MV-4-11 (cell line): ENCODE measurements at places on chromosomes 2 and 18.

GRCh38 chr2:219603771-219604170, 6.1 kb downstream of the STK11IP start:
- DNase-seq: peak; percentile 86

GRCh38 chr2:12110481-12110880, 364.0 kb downstream of the LPIN1 start:
- DNase-seq: no peak

DNA sequence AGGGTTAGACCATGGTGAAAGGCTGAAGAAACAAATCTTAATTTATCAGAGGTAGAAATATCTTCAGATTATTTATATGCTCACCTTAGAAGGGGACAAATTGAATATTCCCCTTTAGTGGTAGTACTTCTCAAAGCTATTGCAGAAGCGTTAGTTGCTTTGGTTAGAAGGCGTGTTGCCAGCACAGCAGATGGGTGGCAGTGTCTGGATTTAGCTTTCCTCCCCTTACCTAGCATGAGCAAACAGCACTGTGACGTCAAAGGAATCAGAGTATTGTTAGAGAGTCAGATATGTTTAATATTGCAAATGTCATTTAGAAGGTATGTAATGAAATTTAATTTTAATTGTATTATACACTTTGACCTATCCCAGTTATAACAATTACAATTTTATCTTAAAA, 27.2 kb upstream of the GALR1 start:
- no peak for DNase-seq

DNA sequence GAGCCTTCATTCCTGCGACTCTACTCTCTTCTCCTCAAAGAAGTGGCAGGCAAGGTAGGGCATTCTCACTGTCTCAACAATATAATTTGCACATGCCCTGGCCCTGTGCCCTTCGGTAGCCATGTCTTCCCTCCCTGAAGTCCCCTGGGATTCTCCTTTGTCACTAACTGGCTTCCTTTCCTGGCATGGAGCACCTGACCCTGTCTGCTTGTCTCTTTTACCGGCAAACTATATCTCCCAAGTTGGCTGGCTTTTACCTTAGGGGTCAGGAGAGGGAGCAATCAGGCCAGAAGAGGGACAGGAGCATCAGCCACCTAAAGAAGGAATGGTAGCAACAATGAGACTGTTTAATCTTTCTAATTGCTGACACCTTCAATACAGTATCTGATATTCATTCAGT, 51.9 kb upstream of the RMDN2 start:
- DNase-seq: no peak

GRCh38 chr2:168801961-168802858, at the start of gene NOSTRIN:
Gene NOSTRIN, plus strand, starts transcription at chr2:168802637. Its CDS starts 10 bp downstream, at chr2:168802647.
- no peak for DNase-seq

DNA sequence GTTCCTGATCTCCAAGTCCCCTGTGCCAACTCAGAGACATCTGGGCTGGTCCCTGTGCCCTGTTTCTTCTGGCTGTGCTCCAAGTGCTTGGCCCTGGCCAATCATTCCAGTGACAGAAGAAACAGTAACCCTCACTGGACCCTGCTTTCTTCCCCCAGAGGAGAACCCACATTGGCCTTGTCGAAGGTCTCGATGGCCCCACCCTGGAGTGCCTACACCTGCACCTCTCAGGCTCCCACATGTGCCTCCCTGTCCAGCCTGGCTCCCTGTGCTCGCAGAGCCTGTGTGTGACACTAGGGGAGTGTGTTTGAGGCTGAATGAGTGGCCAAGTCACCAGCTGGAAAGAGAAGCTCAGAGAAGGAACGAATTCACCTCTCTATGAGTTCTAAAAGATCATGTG, 5.9 kb upstream of the MAL start:
- DNase-seq: no peak

- no peak for DNase-seq
Measured at GRCh38 chr2:23542230-23542789, 157.3 kb downstream of the KLHL29 start.

DNA sequence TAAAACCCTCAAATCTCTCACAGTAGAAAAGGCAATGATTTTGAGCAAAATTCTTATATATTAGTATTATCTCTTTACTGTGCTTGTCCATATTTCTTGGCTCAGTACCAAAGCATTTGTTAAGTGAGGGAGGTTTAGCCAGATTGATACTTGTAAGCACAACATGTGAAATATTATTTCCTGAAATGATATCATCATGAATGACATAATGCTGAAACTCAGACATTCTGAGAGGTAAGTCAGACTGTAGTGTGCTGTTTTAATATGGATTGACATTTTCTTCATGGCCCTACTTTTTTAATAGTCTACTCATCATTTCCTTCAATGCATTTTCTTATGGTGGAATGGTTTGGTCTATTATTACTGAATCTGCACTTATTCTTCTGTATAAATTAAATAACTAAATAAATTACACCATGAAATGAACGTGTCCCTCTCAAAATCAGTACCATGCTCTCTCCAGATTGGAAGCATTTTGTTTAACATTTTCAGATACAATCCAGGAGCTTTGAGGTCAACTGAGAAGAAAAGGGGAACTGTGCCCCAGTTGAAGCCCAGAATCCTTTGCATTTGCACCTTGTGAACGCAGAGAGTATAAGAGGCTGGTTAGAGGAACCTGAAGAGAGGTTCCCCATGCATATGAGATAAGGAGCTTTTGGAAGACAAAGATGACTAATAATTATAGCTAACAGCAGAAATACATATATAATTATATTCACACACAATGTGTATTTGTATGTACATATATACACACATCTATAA, 50.1 kb upstream of the CRACDL start:
- DNase-seq: peak; percentile 48

- DNase-seq: peak; percentile 65
Measured at GRCh38 chr2:46096260-46096659, 200.9 kb upstream of the EPAS1 start.

DNA sequence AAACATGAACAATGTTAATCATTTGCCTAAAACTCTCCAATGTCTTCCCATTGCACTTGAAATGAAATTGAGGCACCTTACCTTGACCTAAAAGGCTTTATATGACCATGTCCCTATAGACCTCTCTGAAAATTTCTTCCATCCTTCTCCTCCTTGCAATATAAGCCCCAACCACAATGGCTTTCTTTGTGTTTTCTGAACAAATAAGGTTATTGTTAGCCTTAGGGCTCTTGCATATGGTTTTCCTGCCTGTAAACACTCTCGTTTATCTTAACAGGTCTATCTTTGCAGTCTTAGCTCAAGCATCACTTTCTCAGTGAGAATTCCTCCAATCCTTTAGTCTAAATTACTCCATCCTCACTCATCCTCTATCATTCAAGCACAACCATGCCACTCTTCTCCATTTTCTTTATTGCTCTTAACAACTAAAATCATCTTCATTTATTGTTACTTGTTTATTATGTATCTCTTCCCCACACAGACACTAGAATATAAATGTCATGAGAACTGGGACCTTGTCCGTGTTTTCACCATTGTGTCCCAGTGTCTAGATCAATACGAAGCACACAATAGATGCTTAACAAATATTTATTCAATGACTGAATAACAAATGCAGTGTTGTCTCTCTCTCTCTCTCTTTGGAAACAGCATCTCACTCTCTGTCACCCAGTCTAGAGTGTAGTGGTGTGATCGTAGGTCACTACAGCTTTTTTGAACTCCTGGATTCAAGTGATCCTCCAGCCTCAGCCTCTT, 129.3 kb downstream of the RDH14 start:
- DNase-seq: no peak

- no peak for DNase-seq
Measured at GRCh38 chr2:226585130-226585561, 214.5 kb downstream of the IRS1 start.

- peak; percentile 71 for DNase-seq
Measured at GRCh38 chr2:37377187-37377532, 32.7 kb downstream of the QPCT start.

- no peak for DNase-seq
Measured at GRCh38 chr18:13454363-13455150, 236.0 kb downstream of the LDLRAD4 start.

- DNase-seq: no peak
Measured at GRCh38 chr2:132860220-132860619, 190.2 kb upstream of the LYPD1 start.

- no peak for DNase-seq
Measured at GRCh38 chr2:95382686-95383634, 19.5 kb upstream of the FAHD2A start.

DNA sequence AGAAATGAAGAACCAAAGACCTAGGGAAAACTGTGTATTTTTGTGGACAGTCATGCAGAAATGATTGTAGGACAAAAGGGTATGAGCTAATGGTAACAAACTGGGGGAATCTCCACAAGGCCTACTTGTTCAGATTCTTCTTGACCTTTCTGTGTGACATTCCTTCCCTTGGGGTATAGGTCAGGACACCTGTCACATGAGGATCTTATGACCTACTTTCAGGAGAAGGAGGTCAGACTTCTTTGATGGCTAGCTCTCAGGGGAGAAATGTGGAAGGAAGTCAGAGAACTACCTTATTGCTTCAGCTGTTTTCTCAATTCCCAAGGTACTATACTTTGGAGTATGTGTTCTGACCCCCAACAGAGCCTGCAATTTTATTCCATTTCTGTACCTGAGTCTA, 40.7 kb upstream of the TANK start:
- DNase-seq: no peak

- peak; percentile 77 for DNase-seq
Measured at GRCh38 chr2:23404426-23404825, 19.4 kb downstream of the KLHL29 start.

- DNase-seq: no peak
Measured at GRCh38 chr2:136381245-136381644, 263.3 kb upstream of the CXCR4 start.

GRCh38 chr2:108607706-108608301, 73.5 kb downstream of the LIMS1 start:
- DNase-seq: peak; percentile 49

DNA sequence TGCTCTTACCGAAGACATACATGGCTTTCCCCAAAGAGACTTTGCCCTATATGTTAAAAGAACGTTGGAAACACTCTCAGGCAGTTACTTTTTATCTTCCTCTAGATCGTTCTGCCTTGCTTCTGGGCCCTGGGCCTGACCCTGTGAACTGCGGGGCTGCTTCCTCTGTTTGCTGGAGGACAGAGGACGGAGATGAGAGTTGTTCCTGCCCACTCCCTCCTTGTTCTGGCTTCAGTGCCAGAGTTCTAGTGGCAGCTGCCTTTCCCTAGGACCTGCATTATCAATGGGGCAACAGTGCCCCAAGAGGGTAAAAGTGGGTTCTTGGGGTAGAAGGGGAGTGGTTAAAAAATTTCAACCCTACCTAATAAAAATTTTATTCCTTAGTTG, 6.5 kb upstream of the FN1 start:
- no peak for DNase-seq

GRCh38 chr2:8598295-8599165, 83.3 kb upstream of the ID2 start:
- peak; percentile 98 for DNase-seq
